ENCODE measurements at places on chromosomes 4 and X.
A peak's percentile ranks its signal among the peaks of the same experiment; 100 is the strongest.

DNA sequence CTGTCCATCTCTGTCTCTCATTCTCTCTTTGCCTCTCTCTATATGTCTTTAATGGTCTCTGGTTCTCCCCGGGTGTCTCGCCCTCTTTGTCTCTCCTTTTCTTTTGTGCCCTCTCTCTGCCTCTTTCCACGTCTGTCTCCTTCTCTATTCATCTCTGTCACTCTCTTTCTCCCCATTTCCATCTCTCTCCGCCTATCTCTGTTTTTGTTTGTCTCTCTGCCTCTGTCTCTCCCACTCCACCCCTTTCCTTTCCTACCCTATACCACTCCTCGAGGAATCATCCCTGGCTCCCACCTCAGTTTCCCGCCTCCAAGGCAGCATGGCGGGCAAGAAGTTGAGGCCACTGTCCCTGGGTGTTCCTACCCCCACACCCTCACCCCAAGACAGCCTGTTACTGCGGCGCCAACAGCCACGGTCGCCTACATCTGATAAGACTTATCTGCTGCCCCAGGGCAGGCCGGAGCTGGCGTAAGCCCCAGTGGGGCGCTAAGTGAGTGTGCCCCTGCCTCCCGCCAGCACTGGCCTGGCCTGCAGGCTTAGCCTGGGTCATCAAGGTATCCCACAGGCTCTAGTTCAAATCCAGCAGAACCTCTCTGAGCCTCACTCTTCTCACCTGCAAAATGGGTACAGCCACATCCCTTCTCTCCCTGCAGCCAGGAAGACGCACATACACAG, 713 bp upstream of the GATA1 start:
- no peak for DNase-seq

DNA sequence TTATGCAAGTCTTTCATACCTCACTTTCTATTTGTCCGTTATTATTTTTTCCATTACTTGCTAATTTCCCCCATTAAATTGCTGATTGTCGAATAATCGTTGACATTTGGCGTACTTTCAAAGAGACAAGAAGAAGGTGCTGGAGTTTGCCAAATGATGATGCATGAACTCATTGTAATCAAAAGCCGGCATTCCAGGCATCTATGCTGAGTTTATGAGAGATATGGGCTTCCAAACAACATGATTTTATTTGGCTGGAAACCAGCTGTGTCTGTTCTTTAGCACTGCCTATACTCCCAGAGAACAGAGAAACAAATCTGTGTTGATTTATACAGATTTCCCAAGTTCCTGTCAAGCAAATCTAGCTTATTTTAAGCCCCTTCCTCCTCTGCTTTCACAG, 80.8 kb upstream of the RPS6KA3 start:
- DNase-seq, result peak; percentile 4

DNA sequence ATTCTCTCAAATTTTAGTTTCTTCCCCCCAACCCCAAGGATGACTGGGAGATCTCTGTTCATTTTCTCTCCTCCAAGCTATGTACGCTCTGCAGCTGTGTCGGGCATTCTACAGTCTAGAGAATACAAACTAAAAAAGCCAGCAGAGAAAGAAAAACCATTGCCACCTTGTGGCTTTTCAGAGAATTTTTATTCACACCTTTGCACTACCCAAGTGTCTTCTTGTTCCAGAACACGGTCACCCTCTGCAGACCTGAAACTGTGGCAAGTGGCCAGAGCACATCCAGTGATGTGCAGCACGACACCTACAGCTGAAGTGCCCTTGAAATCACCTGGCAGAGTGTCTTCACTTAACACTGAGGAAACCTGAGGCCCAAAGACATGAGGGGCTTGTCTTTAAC, 68.6 kb downstream of the CHST7 start:
- DNase-seq, result peak; percentile 18

- peak; percentile 74 for DNase-seq
Measured at GRCh38 chr4:103137446-103137827, 37.8 kb upstream of the BDH2 start.

- DNase-seq, result no peak
Measured at GRCh38 chr4:112076919-112077608, 68.2 kb upstream of the FAM241A start.

GRCh38 chrX:50780144-50780543, 33.9 kb downstream of the SHROOM4 start:
- DNase-seq, result no peak

GRCh38 chr4:36218121-36218520, 26.2 kb downstream of the ARAP2 start:
- DNase-seq, result no peak

DNA sequence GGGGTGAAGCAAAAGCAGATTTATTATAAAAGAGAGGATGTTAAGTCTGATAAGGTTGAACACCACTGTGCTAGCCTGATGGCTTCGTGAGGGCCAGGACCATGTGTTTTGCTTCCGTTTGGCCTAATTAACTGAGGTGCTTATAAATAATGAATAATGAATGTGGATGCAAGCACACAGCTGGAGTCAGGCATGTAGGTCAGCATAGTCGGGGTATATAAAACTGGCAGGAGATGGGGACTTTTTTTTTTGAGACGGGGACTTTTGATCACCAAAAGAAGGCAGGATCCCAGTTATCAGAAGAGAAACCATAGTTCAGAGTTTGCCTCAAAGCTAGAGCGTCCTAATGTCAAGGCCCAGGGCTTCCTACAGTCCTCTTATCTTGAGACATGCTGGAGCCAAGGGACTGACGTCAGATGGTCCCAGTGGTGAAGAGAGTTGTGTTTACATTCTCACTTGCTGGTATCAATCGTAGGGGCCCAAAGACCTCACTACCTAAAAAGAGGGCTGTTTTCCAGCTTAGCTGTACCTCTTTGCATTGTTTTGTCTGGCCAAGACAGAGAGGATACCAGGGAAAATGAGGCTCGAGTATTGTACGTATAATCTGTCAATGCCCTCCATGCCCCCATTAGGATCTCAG, 50.4 kb downstream of the RTL9 start:
- no peak for DNase-seq

DNA sequence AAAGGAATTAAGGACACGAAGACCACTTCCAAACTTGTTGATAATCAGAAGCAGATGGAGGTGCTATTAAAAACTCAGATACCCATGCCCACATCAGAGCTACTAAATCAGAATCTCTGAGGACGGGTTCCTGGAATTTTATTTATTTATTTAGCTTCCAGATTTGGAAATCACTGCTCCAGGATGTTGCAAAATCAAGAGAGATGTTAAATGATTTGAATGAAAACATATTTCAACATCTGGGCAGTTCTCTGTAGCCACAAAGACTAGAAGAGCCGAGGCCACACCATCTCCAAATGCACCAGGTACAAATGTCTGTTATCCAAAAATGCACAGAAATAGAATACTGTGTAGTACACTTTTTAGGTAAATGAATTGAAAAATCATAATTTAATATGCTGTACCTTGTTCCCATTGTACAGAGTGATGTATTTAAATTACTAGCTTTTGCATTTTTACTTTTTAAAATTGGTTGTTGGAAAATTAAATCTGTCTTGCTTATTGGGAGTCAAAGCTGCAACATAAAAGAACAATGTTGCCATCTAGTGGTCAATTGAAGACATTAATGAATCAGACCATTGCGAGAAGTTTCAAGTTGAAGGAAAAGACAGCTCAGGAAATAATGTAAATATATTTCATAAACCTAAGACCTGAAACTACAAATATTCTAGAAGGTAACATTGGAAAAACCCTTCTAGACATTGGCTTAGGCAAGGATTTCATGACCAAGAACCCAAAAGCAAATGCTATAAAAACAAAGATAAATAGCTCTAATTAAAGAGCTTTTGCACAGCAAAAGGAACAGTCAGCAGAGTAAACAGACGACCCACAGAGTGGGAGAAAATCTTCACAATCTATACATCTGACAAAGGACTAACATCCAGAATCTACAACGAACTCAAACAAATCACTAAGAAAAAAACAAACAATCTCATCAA, 151.3 kb upstream of the TTC29 start:
- DNase-seq, result peak; percentile 53

DNA sequence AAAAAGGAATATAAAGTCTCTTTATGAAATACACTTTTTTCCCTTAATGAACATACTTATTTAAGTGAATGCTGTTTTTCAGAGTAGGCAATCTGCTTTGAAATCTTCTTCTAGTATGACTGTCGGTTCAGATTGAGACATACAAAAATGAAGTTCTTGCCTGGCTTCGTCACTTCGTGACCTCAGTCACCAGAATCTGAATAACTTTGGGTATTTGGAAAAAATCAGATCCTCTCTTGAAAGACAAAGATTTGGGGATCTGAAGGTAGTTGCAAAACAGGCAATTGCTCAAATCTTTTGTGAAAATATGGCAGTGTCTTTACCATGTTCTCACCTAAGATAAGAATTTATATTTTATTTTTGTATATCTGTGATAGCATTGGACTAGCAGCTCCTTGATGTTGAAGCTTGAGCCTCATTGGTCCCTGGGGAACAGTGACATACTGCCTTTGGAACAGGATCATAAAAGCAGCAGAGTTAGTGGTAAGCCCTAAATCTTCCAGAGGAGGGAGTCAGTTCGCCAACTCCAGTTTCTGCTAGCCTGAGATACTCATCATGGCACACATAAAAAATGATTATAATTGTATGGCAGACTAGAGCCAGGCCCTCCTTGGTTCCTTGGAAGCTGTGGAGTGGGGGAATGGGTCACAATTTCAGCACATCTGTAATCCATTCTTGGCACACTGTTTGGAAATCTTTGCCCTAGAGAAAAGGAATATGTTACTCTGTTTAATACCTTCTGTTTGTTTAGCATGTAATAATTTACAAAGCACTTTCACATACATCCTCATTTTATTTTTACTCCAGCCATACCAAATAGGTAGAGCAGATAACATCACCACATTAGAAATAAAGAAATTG, 5.0 kb downstream of the ARFIP1 start:
- DNase-seq, result peak; percentile 38

DNA sequence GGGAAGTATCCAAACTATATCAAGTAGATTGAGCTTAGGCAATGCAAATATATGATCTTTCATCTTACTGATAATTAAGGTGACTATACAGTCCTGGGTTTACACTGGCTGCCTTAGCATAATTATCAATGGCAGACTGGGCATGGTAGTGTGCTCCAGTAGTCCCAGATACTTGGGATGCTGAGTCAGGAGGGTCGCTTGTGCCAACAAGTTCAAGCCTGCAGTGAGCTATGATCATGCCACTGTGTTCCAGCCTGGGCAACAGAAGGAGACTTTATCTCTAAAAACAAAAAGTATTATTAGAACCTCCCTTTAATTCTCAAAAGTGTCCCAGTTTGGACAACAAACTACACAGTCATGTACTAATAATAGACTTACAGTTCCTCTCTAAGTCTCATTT, 99.4 kb upstream of the RASGEF1B start:
- no peak for DNase-seq

DNA sequence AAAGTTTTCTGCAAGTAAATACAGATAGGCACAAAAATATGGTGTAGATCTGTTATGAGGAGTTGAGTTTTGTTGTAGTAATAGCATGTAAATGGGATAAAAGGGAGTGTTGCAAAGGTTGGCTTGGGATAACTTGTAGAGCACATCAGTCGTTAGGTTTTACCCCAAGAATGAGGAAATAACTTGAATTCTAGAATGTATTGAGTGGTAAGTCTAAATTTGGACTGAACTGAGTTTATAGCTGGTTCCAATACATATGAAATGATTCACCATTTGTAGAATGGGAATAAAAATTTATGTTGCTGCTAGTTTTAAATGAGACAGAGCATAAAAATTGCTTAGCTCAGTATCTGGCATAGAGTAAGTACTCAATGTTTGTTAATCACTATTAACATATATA, 719.2 kb downstream of the FSTL5 start:
- no peak for DNase-seq
